Stimulated activated CD8-positive, alpha-beta memory T cell treated with anti-CD3 and anti-CD28 coated beads, Interleukin-4, amount 100 ng/mL, for 4 hours (primary cell): ENCODE measurements at places on chromosomes 13 and 19.

DNA sequence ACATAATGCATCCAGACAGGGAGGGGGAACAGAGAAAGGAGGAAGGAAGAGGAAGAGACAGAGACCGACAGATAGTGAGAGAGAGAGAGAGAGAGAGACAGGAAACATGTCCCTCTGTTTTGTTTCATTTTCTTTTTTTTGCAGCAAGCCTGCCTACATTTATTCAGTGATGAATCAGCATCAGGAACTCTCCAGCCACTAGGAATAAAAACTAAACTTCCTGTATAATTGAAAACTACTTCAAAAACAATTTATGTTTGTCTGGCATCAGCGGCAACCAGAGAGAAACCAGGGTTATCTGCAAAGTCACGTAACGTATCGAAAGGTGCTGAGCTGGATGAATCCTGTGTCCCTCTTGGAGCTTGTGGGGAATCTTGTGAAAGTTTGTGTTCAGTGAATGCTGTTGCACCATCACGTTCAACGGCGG is 148.6 kb upstream of the SOX21 start:
- no peak for DNase-seq

- DNase-seq = no peak
Measured at GRCh38 chr13:36068991-36069390, 62.2 kb downstream of the DCLK1 start.

DNA sequence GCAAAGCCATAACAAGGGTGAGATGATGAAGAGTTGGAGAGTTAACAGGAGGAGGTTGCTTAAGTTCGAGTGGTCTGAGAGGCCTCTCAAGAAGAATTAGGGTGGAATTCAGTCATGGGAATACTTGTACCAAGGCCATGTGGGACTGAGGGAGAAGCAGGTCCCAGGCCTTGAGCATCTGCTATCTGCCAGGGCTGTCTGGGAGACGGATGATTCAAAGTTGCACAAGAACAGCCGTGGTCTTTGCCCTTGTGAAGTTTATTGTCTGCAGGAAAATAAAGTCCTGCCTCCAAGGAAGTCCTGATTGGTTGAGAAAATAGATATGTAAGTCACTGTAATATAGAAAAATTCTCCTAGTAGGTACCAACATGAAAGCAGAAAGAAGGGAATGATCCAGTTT is 178.8 kb upstream of the RFC3 start:
- no peak for DNase-seq

DNA sequence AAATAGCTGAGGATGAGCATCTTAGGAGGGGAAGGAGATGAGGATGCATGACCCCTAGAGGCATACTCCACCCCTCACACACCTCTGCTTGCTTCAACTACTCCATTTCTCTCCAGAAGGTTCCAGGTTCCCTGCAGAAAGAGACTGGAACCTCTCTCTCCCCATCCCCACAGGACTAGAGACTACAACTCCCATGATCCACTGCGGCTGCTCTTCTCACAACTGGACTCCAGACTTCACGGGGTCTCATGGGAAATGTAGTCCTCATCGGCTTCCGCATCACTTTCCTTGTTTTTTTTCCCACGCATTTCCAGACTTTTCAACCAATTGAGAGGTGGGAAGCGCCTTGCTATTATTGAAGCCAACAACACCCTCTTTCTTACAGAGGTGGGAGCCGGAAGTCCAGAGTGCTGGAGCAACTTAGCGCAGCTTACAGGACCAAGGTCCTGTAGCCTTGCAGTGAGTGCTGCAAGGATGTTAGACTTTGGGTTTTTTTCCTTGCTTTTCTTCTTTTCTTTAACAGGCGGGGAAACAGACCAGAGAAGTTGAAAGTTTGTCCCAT is 13.9 kb upstream of the CACNG6 start:
- DNase-seq = peak; percentile 24

- DNase-seq = peak; percentile 17
Measured at GRCh38 chr19:33134571-33135041, 2.7 kb downstream of the WDR88 start.

GRCh38 chr13:80160110-80160509 is 180.8 kb downstream of the SPRY2 start:
- no peak for DNase-seq
